ENCODE measurements at places on chromosomes 6 and 20. TPM values are rescaled to one million over a fixed set of nuclear protein-coding genes. Genes with fewer than 3 reads are reported as not detected.

DNA sequence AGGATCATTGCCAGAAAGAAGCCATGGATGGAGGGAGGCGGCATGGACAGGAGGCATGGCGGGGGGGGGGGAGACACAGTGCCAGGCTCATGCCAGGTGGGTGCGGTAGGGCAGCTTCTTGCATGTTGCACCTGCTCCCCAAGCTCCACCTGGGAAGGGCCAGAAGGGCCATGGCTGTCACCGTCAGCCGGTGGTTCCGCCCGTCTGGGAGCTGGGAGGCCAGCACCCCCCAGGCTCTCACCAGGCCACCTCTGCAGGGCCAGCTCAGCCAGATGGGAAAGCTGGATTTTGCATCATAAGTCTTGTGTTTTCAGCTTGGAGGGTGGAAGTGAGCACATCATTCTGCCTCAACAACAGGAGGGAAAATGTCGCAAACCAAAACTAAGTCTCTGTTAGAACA lies 404.7 kb downstream of the TAF4 start:
- DNase-seq: no peak

DNA sequence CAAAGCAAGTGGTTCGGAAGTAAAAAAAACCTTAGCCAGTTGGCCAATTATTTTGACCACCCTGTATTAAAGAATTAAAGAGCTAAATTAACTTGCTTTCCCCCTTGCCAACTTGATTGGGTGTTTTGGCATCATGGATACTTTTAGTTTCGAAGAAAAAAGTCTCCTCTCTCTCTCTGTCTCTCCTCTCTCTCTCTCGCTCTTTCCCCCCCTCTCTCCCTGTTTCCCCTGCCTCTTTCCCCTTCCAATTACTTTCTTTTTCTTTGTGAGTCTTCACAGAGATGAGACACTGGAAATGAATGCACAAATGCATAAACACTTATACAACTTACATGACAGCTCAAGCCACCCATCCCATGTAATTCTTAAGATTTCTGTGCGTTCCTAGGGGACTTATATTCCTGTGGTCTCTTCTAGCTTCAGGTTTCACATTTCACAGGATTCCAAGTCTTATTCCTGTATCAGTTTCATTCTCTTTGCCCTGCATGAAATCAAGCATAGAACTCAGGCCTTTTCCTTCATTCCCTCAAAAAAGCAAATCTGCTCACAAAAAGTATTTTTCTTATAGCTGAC lies 32.9 kb upstream of the EYA4 start:
- DNase-seq: no peak

- no peak for DNase-seq
These were observed 158.4 kb upstream of the MYLIP start for GRCh38 chr6:15970517-15970916.

- DNase-seq: no peak
These were observed 403.8 kb upstream of the SOX4 start for GRCh38 chr6:21189759-21190158.

GRCh38 chr6:27096834-27097511 lies 150.5 kb upstream of the PRSS16 start:
- DNase-seq: peak; percentile 15

DNA sequence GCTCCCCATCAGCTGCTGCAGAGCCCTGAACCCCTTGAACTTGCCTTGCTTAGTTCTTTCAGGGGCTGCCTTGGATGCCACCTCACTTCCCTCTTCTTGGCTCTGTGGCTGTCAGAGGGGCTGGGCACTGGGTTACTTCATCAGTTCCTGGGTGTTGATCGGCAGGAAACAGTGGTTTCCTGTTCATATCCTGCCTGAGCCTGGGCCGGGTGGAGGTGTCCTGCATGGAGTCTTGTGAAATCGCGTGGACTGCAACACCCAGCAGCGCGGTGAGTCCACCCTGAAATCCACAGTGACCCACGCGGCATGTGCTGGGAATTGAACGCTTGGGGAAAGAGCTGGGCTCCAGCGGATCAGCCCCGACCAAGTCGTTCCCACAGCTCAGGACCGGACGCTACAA lies 97.5 kb downstream of the CDH26 start:
- DNase-seq: peak; percentile 42

- peak; percentile 58 for DNase-seq
These were observed 67.8 kb downstream of the LY86 start for GRCh38 chr6:6656287-6656686.

GRCh38 chr20:5205348-5206210 lies 78.8 kb downstream of the CDS2 start:
- DNase-seq: peak; percentile 60

DNA sequence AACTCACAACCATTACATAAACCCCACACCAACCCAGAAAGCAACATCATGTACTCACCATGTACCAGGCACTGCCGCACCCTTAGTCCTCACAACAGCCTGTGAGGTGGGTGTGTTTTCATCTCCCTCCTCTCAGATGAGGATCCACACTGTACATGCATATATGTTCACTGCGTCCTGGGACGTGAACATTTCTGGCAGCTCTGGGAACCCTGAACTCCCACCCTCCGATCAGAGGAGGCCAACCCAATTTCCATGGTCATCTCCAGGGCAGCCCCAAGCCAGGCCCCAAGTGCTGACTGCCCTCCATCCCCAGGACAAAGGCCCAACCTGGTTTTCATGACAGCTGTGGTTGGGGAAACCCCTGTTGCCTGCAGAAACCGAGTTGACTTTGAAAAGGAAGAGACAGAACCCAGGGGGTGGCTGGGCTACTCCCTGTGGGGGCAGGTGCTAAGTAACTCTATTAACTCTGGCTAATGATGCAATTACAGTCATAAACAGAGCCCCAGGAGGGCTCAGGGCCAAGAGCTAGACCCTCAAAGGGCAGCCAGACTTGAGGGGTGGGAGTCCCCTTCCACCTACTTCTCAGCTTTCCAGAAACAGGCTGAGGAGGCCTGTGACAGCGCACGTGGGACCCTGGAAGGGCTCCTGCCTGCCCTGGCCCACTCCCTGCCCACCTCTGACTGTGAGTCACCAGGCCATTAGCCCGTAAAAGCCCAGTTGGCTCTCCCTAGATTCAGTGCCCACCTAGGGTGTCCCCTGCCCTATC lies 2.6 kb downstream of the TFEB start:
- DNase-seq: no peak

GRCh38 chr6:7417684-7418083 lies 28.1 kb downstream of the RIOK1 start:
- no peak for DNase-seq

- no peak for DNase-seq
These were observed 160.5 kb downstream of the BACH2 start for GRCh38 chr6:90136176-90136575.

DNA sequence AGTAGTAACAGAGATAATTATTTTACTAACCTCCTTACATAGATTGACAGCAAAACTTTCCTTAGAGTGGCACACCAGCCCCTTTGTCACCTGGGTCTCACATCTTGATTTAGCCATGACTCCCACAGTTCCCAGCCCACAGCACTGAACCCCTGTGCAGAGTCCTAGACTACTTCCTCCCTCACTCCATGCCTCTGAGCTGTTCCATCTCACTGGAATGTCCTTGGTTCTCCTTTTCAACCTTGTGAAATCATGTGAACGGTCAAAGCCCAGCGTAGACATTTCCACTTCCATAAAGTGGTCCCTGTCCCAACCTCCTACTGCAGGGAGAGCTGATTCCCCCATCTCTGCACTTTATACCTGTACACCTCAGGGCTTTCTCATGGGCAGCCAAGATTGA lies 19.7 kb downstream of the CGA start:
- DNase-seq: no peak

- DNase-seq: no peak
These were observed 148.3 kb upstream of the STXBP5 start for GRCh38 chr6:147055821-147056392.

DNA sequence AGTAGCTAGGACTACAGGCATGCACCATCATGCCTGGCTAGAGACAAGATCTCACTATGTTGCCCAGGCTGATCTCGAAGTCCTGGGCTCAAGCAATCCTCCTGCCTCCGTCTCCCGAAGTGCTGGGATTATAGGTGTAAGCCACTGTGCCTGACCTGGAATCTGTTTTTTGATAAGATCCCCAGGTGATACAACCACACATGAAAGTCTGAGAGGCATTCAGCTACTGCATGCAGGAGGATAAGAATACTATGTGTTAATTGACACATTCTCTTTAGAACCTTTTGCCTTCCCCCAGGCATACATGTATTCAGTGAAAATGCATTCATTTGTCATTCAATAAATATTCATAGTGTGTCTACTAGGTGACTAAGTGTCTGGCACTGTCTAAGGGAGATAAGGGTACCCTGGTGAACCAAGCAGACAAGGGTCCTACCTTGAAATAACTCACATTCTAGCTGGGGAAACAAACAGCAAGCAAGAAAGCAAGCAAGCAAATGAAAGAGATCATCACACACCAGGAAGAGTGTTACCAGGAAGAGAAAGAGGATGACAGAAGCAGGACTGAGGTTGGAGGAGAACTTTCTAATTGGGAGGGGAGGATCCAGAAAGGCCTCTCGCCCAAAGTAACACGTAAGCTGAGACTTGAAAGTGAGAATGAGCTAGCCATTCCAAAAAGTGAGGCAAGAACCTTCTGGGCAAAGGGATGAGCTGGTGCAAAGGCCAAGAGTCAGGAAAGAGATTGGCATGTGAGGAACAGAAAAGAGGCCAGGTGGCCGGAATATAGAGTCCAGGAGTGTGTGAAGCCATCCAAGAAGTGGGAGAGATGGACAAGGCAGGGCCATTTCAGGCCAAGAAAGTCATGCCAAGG lies 6.5 kb downstream of the GFOD1 start:
- no peak for DNase-seq

DNA sequence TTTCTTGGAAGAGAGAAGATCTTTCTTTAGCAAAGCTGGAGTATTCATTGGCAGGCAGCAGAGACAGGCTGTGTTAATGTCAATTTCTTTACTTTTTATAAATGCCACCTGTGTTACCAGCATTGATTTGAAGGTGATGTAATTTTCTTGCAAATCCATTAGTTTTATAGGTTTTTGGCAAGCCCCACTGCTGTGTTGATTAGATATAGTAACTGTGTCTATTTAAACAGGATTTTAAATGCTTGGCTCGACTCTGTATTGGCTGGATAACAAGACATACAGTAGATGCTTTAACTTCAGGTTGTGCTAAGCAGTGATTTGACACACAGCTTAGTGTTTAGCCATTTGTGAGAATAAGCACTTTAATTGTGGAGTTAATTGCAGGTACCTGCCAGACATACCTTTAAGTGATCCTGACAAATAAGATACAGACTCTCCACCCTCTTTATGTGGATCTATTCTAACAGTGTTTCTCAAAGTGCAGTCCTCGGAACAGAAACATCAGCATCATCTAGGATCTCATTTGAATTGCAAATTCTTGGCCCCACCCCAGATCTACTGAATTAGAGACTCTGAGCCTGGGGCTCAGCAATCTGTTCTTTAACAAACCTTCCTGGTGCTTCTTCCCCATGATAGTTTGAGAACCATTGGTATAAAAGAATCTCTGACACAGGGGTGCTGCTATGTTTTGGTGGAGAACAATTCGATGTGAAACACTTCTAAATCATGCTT lies 397.5 kb downstream of the HDGFL1 start:
- DNase-seq: no peak

DNA sequence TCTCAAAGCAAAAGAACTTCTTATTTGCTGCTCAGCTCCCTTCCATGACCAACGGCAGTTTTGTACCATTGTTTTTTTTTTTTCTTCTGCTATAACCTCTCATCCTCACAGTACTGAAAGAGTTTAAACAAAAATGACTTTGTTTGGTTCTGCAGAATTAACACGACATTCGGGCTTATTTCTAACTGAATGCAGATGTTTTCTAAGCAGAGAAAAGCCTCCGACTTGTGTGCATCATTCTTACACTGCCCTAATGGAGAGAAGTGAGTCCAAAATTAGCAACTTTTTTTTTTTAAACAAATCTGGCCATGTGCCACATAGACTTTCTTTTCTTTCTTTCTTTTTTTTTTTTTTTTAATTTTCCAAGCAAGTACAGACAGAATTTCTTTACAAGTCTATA lies 382.7 kb downstream of the HDGFL1 start:
- no peak for DNase-seq

DNA sequence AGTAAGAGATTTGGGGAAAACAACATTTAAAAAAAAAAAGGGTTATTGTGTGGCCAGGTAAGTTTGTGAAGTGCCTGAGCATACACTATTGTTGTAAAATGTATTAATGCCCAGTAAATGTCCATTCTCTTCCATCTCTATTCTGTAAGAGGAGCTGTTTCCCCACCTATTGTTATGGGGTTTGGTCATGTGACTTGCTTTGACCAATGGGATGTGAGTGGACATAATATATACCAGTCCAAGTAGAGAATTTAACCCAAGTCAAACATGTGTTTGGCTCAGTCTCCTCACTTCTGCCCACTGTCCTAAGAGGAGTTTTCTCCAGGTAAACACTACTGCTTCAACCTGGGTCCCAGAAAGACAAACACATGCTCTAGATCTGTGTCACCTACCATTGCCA lies 377.1 kb downstream of the FOXA2 start:
- no peak for DNase-seq

- DNase-seq: no peak
These were observed 15.4 kb upstream of the TRIB3 start for GRCh38 chr20:364905-365794.

- DNase-seq: no peak
These were observed 8.2 kb upstream of the MTHFD1L start for GRCh38 chr6:150857062-150857944.

GRCh38 chr20:13723011-13723410 lies 61.7 kb downstream of the ESF1 start:
- DNase-seq: no peak

GRCh38 chr20:10521836-10522235 lies 86.7 kb downstream of the SLX4IP start:
- no peak for DNase-seq

DNA sequence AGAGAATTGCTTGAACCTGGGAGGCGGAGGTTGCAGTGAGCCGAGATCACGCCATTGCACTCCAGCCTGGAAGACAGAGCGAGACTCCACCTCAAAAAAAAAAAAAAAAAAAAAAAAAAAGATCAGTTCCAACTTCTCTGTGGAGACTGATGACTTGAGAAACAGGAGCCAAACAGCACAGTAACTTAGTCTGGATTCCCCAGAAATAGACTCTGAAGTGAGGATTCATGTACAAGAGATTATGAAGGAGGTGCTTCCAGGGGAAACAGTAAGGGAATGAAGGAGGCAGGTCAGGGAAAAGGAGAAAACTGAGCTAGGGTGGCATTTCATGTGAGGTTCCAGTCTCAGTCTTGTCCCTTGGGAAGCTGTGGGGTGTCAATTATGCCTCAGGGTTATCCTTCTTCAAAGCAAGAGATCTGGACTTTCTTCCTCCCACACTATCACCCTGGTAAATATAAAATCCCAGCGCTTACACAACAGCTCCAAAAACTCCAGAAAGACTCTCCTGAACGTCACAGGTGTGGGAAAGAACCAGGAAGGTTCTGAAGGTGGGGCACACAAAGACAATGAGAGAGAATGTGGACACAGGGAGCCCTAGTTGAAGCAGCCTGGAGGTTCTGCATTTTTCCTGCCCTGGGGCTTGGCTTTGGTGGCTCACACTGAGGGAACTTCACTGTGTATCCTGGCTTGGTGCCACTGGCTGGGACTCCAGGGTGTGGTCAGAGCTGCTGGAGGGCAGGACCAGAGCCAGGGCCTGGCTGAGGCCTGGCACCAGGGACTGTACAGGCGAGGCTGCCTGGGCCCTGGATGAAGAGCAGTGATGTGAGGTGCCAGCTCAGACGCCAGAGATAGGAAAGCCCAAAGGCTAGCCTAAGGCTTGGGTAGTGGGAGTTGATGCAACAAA lies 46.8 kb downstream of the PCNA start:
- DNase-seq: peak; percentile 88

Gene C20orf204
- 0.11 TPM for total RNA-seq

Gene MEI4
- total RNA-seq: 0.55 TPM

Gene OR5V1
- not detected for total RNA-seq

Gene ULBP2
- total RNA-seq: 1.6 TPM

Gene SYNCRIP
- 62.7 TPM for total RNA-seq

Gene HLA-G
- total RNA-seq: not detected

Gene LPA
- not detected for total RNA-seq

Gene CGAS
- 4.1 TPM for total RNA-seq
